ENCODE measurements at places on chromosomes 12 and 14.

GRCh38 chr12:103901518-103902173, 28.6 kb upstream of the HSP90B1 start:
- DNase-seq: peak; percentile 59

DNA sequence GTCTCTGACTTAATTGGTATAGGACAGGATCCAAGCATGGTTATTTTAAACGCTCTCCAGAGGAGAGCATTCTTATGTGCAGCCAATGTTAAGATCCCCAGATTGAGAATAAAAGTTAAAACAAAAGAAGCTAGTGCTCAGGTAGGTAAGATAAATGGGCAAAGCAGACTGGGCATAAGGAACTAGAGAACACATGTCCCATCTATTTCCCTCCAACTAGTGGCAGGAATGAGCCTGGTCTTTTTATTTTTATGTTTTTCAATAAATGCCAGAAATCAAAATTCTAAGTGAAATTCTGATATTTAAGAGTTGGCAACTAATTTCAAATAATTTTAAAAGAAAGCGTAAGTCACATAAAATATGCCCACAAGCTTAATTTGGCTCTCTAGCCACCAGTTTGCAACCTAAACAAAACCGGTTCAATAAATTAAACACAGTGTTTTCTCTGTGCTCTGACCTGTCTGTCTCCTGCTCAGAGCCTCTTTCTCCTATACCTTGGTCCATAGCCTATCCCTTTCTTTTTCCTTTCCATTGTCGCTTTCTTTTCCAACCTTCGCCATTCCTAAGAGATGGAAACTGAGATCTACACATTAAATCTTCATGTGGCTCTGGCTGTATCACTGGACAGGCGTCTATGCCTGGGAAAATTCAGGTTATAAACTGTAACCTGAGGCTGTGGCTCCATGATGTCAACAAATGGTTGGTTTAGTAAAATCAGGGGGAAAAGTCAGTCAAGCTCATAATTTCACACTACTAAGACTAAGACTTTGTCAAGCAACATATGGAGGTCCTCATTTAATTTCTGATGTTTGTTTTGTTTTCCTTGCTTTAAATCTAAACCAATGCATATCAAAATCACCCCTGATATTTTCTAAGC, 5.5 kb downstream of the SLC38A1 start:
- DNase-seq: no peak

GRCh38 chr12:29552994-29553748, 55.7 kb upstream of the OVCH1 start:
- DNase-seq: no peak

GRCh38 chr14:77111021-77111420, 13.0 kb downstream of the CIPC start:
- no peak for DNase-seq

DNA sequence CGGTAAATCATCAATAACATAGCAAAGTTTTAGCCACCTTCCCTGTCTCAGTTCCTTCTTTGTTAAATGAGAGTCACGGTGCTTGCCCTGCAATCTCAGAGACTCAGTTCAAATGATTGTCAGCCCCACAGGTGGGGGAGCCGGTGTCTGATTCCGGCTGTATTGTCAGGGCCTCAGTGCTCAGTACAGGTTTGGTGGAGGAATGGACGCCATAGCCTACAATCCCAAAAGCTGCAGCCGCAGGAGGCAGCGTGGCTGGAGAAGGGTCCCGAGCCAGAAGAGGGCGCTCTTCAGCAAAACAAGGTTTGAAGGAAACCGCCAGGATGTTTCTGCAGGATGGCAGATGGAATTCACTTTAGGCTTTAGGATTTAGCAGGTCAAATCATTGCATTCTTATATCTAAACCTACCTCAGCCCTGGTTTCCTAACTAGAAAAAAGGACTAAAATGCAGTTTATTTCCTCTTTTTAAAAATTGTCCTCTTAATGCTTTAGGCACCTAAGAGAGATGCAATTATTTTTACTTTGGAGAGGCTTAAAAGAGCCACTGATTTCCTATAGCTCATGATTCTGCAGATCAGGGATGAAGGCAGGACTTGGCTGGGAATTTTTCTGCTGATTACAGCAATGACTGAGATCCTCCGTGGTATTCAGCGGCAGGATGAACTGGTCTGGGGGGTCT, 29.2 kb downstream of the FOS start:
- peak; percentile 67 for DNase-seq

DNA sequence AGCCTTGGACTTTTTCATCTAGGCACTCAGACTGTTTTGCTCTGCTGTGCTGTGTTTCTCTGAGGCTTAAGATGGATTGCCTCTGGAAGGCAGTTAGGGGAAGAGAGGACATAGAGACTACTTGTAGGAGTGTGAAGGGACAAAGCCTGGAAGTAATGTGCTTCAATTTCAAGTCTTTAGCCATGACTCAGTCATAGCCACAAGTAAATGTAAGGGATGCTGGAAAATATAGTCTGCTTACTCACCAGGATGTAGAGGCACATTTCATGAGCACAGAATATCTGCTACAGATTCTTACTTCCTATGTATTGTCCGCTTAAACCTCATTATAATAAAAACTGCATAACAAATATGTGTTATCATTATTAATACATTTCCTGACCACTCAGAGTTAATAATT, 794.3 kb upstream of the NOVA1 start:
- no peak for DNase-seq

Data from activated gamma-delta T cell treated with Interleukin-2 at 50 U/mL for 16 hours (primary cell).